Stimulated activated CD4-positive, alpha-beta T cell treated with anti-CD3 and anti-CD28 coated beads, TNF-alpha, amount 100 ng/mL, for 4 hours (primary cell): ENCODE measurements at places on chromosomes 1 and 21.

GRCh38 chr1:64727861-64728260, 17.0 kb upstream of the RAVER2 start:
- DNase-seq = no peak

GRCh38 chr1:109802136-109802900, 38.6 kb upstream of the EPS8L3 start:
- DNase-seq = peak; percentile 11

DNA sequence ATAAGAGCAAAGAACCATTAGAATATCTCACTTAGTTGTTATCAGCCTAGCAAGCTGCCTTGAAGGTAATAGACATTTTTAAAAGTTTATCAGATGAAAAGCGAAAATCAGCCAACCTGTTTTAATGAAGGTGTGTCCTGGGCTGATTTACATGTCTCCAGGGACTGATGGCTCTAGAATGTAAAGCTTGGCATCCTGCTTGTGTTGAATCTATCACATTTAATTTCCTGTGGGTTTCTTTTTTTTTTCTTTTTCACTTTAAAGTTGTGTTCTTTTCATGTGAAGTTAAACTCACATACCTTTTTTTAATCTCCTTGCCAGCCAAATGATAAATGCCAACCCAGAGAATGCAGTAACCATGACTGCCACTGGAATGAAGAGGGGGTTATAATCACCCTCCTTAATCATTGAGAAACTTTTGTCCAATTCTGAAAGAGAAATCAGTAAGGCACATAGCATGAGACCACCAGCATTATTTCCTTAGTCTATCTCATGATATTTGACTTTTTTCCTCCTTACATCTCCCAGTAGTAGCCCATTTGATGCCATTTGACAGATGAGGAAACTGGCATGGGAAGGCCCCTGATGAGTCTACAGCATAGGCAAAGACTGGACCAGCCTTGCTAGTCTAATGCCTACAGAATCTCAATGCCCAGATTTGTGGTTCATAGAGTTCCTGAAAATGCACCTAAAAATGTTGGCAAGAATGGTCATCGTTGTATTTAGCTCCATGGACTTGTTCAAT, 10.0 kb downstream of the SELL start:
- no peak for DNase-seq

- DNase-seq = peak; percentile 29
These were observed 49.8 kb upstream of the RIPK4 start for GRCh38 chr21:41816583-41817165.

GRCh38 chr1:162929177-162929576, 68.2 kb upstream of the CCDC190 start:
- no peak for DNase-seq

DNA sequence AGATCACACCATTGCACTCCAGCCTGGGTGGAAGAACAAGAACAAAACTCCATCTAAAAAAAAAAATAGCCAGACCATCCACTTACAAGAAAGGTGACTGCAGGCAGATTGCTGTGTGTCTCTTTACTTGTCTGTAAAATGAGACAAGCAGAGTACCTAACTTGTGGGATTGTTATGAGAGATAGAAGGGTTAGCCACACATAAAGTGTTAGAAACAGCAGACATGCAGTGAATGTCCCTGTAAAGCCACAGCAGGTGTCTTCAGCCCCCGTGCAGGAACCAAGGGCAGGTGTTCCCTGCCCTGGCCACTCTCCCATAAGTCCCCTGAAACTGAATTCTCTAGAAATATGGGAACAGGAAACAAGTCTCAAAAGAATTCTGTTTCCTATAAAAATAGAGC, 40.8 kb upstream of the EFHD2 start:
- no peak for DNase-seq

DNA sequence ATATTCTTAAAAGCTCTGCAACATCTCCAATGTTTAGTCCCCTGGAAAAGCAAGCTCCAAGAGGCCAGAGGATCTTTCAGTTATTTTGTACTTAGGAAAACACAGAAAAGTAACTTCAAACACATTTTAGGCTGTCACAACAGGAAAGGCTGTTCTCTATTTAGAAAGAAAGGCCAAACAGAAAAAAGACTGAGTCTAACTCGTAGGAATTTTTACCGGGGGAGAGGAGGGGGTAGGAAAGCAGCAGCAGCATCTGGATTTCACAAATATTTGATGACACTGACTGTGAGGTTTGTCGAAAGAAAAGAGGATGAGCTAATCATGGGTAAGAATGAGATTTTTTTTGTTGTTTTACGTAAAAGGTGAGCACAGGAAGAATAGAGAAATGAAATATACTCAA, 107.1 kb downstream of the EIF4G3 start:
- DNase-seq = no peak

DNA sequence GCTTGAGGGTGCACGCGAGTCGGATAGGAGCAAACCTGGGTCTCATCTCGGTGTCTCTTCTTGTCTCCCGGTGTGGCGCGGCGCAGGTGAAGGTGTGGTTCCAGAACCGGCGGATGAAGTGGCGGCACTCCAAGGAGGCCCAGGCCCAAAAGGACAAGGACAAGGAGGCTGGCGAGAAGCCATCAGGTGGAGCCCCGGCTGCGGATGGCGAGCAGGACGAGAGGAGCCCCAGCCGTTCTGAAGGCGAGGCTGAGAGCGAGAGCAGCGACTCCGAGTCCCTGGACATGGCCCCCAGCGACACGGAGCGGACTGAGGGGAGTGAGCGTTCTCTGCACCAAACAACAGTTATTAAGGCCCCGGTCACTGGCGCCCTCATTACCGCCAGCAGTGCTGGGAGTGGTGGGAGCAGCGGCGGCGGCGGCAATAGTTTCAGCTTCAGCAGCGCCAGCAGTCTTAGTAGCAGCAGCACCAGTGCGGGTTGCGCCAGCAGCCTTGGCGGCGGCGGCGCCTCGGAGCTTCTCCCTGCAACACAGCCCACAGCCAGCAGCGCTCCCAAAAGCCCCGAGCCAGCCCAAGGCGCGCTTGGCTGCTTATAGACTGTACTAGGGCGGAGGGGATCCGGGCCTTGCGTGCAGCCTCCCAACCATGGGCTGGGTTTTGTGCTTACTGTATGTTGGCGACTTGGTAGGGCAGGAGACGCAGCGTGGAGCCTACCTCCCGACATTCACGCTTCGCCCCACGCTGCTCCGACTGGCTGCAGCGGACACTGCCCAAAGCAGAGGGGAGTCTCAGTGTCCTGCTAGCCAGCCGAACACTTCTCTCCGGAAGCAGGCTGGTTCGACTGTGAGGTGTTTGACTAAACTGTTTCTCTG, 5.1 kb downstream of the HLX start:
- no peak for DNase-seq
